ENCODE measurements at places on chromosomes 16 and 17.

- DNase-seq = no peak
Observed at GRCh38 chr17:75603123-75603522, 15.5 kb downstream of the MYO15B start.

- DNase-seq = no peak
Observed at GRCh38 chr17:65156185-65156834, 19.1 kb downstream of the RGS9 start.

GRCh38 chr17:19762515-19762961 is 14.4 kb upstream of the ALDH3A1 start:
- peak; percentile 60 for DNase-seq

- peak; percentile 23 for DNase-seq
Observed at GRCh38 chr16:67857547-67858233, 10.2 kb upstream of the CENPT start.

- DNase-seq = no peak
Observed at GRCh38 chr17:77337150-77337549, 196.4 kb downstream of the SEC14L1 start.

DNA sequence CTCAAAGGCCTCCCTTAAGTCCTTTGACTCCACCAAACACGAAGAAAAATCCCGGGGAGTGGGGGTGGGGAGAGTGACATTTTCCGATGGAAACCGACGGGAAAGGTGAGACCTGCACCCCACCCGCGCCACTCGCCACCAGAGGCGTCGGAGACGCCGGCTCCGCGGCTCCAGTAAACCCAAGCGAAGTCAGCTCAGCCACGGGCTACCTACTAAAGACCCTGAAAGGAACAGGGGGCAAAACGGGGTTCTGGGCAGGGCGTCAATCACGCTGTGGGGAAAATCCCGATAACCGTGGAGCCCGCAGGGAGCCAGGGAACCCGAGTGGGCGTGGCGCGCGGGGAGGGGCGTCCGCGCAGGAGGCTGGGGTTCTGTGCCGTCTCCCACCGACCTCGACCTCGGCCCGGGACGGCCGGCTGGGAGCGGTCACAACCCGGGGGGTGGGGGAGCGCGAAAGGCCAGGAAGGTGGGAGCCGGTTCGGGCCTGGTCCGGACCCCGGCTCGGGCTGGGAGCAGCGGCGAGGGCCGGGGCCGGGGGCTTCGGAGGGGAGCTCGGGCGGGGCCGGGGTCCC is 565 bp downstream of the WDR45B start:
- peak; percentile 52 for DNase-seq
